Cardiac muscle cell (in vitro differentiated cells and primary cell): ENCODE measurements at places on chromosomes 1 and 21. TPM values are rescaled to one million over a fixed set of nuclear protein-coding genes. Genes with fewer than 3 reads are reported as not detected.

- no peak overlapping the region for H3K27ac ChIP-seq
- DNase-seq, result peak; percentile 65
- no peak overlapping the region for H3K4me3 ChIP-seq
Observed at GRCh38 chr1:31572323-31573104, 3.8 kb upstream of the TINAGL1 start.

Gene GPR25
- 0.12 TPM in 1 of 2 replicates, not detected in the other for total RNA-seq

- H3K4me3 ChIP-seq, result peak overlapping the region; percentile 89
- H3K27ac ChIP-seq, result peak overlapping the region; percentile 50
- peaks cover 23% of the 10 kb centered on the region for H3K36me3 ChIP-seq
- peaks cover 6% of the 10 kb centered on the region for H3K4me1 ChIP-seq
Observed at GRCh38 chr1:43171312-43171875, 696 bp downstream of the EBNA1BP2 start.

Gene CHIT1
- total RNA-seq, result 0.03 TPM in 1 of 2 replicates, not detected in the other

DNA sequence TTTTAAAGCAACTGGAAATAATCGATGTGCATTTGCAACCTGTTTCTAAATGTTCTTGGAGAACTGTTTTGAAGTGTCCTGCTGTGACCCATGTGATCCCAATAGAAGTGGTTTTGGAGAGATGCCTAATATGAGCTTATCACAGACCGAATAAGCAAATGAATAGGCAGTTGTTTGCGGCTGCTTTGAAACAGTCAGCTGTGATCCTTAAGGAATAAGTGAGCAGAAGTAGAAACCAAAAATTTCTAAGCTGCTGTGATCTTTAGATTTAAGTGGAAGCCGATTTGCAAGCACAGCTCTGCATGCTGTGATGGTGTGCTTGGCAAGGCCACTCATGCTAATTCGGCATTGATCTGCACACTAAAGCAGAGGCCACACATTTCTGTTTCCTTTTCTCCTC is 329.5 kb upstream of the DUSP10 start:
- H3K4me1 ChIP-seq, result no peaks in the 10 kb centered on the region
- no peak overlapping the region for H3K27ac ChIP-seq
- no peak overlapping the region for H3K4me3 ChIP-seq
- H3K36me3 ChIP-seq, result no peaks in the 10 kb centered on the region

DNA sequence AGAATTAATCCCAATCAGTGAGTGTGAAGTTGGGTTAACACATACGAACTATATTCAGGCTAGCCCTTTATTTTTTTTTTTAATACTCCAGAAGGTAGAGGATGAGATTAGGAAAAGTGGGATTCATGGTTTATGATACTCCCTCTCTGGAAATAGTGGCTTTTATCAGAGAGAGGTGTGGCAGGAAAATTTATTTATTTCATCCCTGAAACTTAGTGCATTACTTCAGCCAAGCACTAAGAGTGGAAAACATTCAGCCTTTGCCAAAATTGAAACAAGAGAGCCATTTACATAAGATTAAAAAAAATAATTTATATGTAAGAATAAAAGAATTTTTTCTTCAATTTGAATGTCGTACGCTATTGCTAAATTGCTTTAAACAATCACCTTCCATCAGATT is 35.0 kb downstream of the MTR start:
- no peak overlapping the region for H3K27ac ChIP-seq
- DNase-seq, result no peak
- H3K36me3 ChIP-seq, result peaks cover 64% of the 10 kb centered on the region
- H3K27me3 ChIP-seq, result no peaks in the 10 kb centered on the region

Gene SPTA1
- 0.42 and 1.8 TPM in 2 replicates for total RNA-seq

GRCh38 chr1:221823561-221823960 is 81.7 kb upstream of the DUSP10 start:
- H3K4me1 ChIP-seq, result peaks cover 6% of the 10 kb centered on the region
- no peaks in the 10 kb centered on the region for H3K36me3 ChIP-seq
- H3K27ac ChIP-seq, result no peak overlapping the region
- no peak overlapping the region for H3K4me3 ChIP-seq
- no peak for DNase-seq
- H3K27me3 ChIP-seq, result no peaks in the 10 kb centered on the region

DNA sequence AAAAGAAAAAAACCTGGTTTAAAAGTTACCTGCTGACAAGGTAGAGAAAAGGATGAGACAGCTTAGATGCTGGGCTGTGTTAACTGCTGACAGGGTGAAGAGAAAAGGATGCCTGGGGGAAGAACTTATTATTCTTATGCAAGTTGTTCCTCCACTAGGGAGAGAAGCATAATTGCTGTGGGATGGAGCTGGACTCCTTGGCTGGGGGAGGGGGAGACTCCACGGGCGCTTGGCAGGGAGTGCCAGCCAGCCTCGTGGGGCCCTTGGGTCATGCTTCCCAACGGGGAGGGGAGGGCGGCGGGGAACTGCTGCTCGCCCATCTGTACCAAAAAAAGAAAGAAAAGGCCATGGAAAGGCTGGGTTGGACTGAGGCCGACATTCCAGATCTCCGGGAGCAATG is 47.2 kb downstream of the SYCP1 start:
- no peak overlapping the region for H3K27ac ChIP-seq
- H3K36me3 ChIP-seq, result no peaks in the 10 kb centered on the region
- peak; percentile 8 for DNase-seq
- no peaks in the 10 kb centered on the region for H3K4me1 ChIP-seq
- no peaks in the 10 kb centered on the region for H3K27me3 ChIP-seq

Gene BTBD19
- 1.3 and 3.4 TPM in 2 replicates for total RNA-seq

Gene ATP6V1G3
- not detected in 2 replicates for total RNA-seq

Gene REN
- total RNA-seq, result 0.39 TPM in 1 of 2 replicates, not detected in the other
